ENCODE measurements at places on chromosomes 2 and 18.

- DNase-seq: no peak
These were observed 692 bp upstream of the POMC start for GRCh38 chr2:25169073-25169470.

DNA sequence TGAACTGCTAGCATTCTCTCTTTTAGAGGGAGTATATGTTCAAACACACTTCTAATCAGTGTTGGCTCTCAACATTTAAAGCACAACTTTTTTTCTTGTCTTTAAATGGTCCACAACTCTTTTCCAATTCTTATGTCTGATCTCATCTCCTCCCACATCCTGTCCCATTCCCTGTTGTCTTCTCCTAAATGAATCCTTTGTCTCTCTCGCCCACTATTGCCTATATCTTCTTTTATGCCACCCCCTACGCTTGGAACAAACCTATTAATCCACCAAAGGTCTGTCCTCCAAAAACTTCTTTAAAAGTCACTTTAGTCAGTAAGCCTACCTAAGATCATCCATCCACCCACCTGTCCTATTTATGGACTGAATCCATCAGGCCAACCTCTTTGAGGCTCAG is 235.5 kb upstream of the SMAD7 start:
- no peak for DNase-seq

DNA sequence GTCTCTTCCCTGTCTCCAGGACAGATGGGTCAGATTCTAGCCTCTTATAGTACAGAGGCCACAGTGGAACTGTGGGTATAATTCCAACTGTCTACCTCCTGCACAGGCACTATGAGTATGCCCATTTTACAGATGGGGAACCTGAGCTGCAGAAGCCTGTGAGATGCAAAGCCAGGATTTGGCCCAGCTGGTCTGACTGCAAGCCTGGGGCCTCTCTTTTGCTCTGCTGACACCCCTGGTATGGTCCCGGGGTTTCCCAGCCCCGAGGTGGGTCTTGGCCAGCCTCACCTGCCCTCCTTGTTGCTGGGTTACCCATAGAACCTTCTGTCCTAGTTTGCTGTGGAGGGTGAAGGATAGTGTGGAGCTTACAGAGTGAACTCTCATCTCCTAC is 9.8 kb downstream of the HS6ST1 start:
- no peak for DNase-seq

GRCh38 chr2:109083771-109084170 is 45.2 kb upstream of the SH3RF3 start:
- no peak for DNase-seq

DNA sequence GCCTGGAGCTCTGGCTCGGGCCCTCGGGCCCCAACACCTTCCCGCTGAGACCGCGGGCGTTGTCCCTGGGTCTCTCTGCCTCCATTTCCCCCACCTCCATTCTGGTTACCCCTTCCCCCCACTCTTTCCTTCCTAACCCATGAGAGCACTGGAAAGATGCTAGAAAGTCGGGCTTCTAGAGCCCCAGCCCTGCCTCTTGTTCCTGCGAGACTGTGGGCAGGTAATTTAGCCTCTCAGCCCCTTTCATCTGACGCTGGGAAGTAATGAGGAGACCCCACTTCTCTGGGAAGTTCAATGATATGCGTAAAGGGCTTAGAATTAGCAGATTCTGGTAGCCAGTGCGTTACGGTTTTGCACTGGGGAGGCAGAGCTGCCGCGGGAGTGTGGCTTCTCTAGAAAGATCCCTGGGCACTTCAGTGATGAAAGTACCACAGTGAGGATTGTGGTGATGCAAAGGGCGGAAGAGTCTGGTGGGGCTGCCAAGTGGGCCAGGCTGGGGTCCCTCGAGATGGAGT is 16.2 kb upstream of the ECEL1 start:
- no peak for DNase-seq

- no peak for DNase-seq
These were observed 64.1 kb downstream of the CPS1 start for GRCh38 chr2:210620456-210620855.

GRCh38 chr18:80035997-80036396 is 1.8 kb downstream of the RBFA start:
- no peak for DNase-seq

GRCh38 chr2:221517696-221518151 is 54.4 kb downstream of the EPHA4 start:
- no peak for DNase-seq

DNA sequence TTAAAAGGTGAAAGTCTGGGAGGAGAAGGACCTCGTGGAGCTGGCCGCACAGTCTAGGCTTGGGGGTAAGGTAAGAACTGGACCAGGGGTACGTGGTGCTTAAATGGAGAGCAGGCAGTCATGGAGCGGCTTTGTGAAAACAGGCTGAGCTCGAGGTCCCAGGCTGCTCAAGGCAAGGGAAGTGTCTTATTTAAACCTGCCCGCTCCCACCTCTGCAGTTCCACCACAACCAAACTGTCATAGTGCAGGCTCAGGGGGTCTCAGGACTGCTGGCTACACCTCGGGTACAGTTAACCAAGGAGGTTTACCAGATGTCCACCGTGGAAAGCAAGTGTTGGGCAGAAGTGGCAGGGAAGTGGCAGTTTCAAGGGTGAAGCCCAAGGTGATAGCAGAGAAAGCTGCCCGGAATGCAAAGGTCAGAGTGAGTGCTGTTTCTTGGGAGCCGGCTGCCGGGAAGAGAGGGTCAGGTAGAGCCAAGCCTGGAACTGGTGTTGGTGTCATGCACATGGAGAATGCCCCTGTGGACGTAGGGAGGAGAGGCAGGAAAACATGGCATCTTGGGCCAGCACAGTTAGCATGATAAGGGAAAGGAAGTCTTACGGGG is 203.3 kb downstream of the GBX2 start:
- no peak for DNase-seq

- DNase-seq: no peak
These were observed 2.8 kb downstream of the SCLY start for GRCh38 chr2:238063414-238064189.

- no peak for DNase-seq
These were observed 155.4 kb upstream of the PID1 start for GRCh38 chr2:229426464-229426863.

GRCh38 chr2:240214790-240215675 is 74.6 kb upstream of the OTOS start:
- no peak for DNase-seq

DNA sequence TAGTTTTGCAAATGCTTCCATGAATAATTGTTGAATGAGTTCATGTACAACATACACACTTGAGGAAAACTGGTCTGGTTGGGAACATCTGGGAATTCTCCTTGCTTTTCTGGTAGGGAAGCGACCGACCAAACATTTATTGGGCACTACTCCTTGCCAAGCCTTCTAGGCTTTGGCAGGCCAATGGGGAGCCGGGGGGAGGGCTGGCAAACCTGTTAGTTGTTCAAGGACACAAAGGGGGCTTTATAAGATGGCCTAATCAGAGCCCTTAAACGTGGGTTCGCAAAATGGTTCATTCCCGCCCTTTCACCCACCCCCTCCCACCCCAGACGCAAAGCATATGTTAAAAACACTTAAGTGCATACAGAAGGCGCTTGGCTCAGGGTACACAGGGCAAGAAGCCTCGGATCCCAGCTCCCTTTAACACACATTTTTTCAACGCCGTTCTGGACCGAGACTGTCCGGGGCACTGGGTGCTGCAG is 844 bp upstream of the VSNL1 start:
- no peak for DNase-seq

DNA sequence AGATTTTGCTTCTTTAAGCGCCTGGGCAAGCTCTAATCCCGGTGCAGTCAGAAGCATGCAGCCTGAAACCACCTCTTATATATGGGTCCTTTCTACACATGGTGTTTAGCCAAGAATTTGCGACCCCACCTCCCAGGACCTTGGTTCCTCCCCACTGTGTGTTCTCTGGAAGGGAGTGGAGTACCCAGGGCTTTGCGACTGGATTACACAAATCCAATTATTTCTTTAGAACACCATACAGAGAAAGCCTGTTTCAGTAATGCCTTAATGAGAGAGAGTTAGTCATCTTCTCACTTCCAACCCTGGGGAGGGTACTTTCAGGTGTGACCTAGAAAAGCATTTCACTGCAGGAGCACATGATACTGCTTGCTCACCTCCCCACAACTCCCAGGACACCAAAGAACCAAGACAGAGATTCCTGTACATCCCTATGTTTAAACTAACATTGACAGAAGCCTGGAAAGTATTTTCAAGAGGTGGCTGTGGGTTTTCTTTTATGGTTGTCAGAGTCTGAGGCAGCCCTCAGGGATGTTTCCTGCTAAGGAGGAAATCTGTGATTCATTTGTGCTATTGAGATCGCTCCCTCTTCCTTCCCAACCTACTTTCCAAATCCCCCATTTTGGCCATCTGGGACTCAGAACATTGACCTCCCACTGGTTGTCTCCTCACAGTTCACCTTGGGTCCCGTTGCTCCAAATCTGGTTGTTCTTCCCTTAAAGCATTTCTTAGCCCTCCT is at the start of gene CAPN14:
CAPN14 (minus strand) TSS at position 51 of the 736 bp plus-strand sequence. CDS start 12,068 bp downstream, outside the sequence.
- DNase-seq: no peak

GRCh38 chr2:134319596-134320254 is 65.9 kb downstream of the MGAT5 start:
- no peak for DNase-seq

- DNase-seq: peak; percentile 56
These were observed 375.0 kb downstream of the CTNNA2 start for GRCh38 chr2:79887747-79888374.

GRCh38 chr2:69936906-69937305 is 22.0 kb downstream of the MXD1 start:
- DNase-seq: no peak

DNA sequence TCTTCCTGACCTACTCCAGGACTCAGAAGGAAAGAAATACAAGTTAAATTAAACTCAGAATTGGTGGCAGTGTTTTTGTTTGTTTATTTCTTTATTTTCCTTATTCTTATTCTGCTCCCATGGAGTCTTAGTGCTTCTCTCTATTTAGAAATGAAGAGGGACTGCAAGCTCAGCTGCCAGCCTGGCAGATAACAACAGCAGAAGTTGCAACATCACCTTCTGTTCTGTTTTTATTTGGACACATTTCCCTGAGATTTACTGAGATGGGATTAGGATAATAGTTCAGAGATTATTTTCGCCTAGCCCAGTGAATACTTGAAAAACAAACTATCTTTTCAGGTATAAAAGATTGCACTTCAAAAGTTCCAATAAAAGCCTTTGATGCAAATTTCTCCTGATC is 70.4 kb upstream of the DTNA start:
- DNase-seq: no peak

- no peak for DNase-seq
These were observed 115.9 kb downstream of the VAPA start for GRCh38 chr18:10029711-10030110.

DNA sequence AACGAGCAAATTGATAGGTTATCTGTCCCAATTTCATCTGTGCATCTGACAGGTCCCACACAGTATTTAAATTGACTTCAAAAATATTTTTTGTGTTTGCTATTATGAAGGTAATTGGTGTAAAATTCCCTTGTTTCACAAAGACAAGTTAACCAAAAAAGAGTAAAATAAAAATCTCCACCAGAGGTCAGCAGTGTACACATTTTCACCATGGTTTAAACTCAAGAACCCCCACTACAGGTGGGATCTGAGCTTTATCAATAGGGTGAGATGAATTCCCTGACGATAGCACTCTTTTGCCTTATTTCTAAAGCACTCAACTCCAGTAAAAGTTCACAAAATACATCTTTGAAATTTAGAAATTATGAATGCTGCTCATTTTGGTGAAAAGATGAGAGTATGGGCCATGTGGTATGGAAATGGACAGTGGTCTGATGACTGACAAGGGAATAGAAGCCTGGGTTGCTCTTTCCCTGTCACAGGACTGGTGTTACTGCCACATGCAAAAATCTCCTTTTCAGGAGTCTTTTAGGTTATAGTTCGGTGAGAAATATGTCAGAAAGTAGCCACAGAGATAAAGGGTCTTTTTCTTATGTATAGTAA is 68.0 kb downstream of the SERPINB8 start:
- no peak for DNase-seq

DNA sequence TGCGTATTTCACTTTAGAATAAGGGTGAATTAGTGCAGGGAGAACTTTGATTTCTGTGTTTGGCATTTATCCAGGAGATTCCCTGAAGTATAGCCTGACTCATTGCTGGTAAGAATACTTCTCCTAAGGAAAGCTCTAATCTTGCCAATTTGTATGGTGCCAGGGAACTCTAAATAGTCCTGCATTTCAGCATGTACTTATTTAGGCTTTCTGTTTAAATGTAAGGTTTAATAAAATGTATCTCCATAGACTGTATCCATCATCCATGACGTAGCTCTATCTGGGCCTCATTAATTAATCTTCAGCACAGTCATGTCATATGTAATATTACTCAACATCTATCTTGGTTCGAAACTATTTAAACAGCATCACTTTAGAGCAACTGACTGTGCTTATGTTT is 127.7 kb downstream of the DOK6 start:
- DNase-seq: no peak

GRCh38 chr18:35311496-35311895 is 21.5 kb upstream of the ZSCAN30 start:
- DNase-seq: no peak

- no peak for DNase-seq
These were observed 9.8 kb upstream of the PAPOLG start for GRCh38 chr2:60746318-60746717.

DNA sequence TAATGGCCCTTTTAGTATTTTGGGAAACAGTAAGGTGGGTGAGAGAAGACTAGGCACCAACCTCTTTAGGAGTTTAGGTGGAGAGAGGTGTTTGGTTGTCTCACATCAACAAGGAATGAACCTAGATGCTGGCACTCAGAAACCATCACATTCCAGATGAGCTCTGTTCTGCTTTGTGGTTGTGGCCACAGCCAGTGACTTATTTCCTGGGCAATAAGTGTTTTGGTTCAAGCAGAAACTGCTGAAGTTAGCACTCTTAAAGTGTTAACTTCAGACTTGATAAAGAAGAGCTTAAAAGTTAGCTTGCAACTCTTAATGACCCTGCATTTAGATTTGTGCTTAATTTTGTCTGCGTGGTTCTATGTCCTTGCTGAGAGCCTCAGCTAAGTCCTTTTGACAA is 929.2 kb downstream of the SLC4A3 start:
- no peak for DNase-seq

- no peak for DNase-seq
These were observed 1.6 kb upstream of the POLI start for GRCh38 chr18:54267701-54268100.

GRCh38 chr18:41370740-41371139 is 584.3 kb upstream of the PIK3C3 start:
- DNase-seq: no peak

GRCh38 chr2:43637030-43637803 is at the start of gene PLEKHH2:
TSS of gene PLEKHH2 (plus strand) at chr2:43637260. CDS start at chr2:43644674, 7,414 bp downstream.
- DNase-seq: peak; percentile 46

DNA sequence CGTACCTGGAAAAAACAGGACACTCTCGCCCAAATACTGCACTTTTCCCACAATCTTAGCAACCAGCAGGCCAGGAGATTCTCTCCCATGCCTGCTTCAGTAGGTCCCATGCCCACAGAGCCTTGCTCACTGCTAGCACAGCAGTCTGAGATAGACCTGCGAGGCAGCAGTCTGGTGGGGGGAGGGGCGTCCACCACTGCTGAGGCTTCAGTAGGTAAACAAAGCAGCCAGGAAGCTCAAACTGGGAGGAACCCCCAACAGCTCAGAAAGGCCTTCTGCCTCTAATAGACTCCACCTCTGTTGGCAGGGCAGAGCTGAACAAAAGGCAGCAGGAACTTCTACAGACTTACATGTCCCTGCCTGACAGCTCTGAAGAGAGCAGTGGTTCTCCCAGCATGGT is 1202.8 kb upstream of the ACVR2A start:
- no peak for DNase-seq

All from anterior cingulate cortex (tissue), 58 donors.